ENCODE measurements at places on chromosomes 11 and 22. TPM values are rescaled to one million over a fixed set of nuclear protein-coding genes. Genes with fewer than 3 reads are reported as not detected.
A peak's percentile ranks its signal among the peaks of the same experiment; 100 is the strongest.

- DNase-seq = peak; percentile 10
These were observed 767 bp downstream of the SLC43A1 start for GRCh38 chr11:57514538-57515331.

DNA sequence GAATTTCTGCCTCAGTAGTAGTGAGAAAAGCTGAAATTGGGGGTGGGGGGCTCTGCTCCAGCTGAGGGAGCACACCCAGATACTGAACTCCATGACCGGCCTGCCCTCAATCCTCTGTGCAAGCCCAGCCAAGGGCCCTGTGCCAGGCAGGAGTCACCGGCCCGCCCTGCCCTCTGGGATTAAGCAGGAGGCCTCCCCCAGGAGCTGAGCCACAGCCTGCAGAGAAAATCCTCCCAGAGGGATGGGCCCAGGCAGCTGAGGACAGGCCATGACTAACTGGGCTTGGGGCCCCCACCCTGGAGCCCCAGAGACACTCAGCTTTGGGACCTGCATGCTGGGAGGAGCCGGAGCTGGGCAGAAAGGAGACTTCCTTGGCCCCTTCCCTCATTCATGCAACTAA lies 48.8 kb downstream of the MN1 start:
- peak; percentile 65 for DNase-seq

GRCh38 chr11:115267871-115268270 lies 236.3 kb downstream of the CADM1 start:
- no peak for DNase-seq

DNA sequence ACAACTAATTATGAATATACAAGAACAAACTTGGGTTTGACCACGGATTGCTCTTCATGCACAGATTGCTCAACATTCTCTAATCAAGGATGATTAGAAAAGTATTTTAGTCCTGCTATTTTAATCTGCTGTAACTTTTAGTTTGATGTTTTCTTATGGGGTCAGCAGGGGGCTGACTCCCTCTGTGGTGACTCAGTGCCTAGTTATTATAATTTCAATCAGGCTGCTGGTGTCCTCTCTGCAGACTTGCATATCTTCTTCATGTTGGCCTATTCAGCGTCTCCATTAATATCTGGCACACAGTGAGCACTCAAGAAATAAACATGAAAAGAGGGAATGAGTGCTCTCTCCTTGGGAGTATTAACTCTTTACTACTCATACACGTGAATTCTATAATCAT lies 223.8 kb upstream of the DDI1 start:
- DNase-seq = no peak

Gene DGCR2
- 15.6 TPM for total RNA-seq

DNA sequence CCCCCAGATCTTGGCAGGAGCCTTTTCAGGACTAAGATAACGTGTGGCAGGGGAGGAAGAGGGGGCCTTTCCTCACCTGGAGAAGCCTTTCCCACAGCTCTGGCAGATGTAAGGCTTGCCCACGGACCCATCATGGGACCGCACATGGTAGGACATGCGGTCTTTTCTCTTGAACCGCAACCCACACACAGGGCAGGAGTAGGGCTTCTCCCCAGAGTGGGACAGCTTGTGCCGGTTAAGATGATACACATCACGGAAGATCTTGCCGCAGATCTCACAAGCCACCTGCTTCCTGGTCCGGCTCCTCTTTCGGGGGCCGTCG lies 1.9 kb downstream of the PATZ1 start:
- no peak for DNase-seq

Gene NPTXR
- 2.7 TPM for total RNA-seq
